Effector CD4-positive, alpha-beta T cell (primary cell): ENCODE measurements at places on chromosomes 3 and 15.

DNA sequence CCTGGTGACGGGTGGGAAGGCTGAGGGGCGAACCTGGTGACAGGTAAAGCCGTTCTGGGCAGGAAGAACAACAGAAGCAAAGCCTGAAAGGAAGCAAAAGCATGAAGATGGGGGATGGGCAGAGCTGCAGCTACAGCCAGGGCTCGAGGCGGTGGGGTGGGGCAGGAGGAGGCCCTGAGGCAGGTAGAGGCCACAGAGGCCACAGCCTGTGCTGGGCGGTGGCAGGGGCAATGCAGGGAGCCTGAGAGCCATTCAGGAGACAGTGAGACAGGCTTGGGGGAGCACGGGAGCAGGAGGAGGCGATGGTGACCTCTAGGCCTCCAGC is 8.2 kb downstream of the PCSK6 start:
- DNase-seq: no peak

DNA sequence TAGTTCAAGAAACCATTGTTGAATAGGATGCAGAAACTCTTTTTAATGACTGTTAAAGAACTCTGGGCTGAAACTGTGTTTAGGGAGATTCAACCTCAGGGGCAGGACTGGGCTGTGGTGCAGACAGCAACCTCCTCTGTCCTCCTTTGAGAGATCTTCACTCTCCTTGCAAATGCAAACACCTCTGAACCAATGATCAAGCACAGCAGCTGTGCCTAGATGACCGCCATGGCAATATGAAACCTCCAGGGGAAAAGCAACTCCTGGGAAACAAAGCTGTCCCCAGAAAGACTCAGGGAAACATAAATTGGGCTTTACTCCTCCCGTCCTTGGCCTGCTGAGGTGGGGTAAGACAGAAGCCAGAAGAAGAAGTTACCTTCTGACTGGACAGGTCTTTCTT is 52.6 kb downstream of the TBC1D2B start:
- no peak for DNase-seq

- no peak for DNase-seq
Measured at GRCh38 chr3:172140499-172141391, 101.4 kb downstream of the FNDC3B start.

GRCh38 chr15:48084759-48085590 is 35.8 kb upstream of the SLC24A5 start:
- no peak for DNase-seq

- DNase-seq: no peak
Measured at GRCh38 chr3:177752831-177753230, 555.5 kb upstream of the TBL1XR1 start.

- DNase-seq: no peak
Measured at GRCh38 chr15:27481768-27482167, 510.8 kb downstream of the GABRG3 start.

GRCh38 chr15:70034141-70034540 is 63.6 kb downstream of the TLE3 start:
- no peak for DNase-seq

GRCh38 chr3:69806735-69807438 is 67.6 kb downstream of the MITF start:
- no peak for DNase-seq

DNA sequence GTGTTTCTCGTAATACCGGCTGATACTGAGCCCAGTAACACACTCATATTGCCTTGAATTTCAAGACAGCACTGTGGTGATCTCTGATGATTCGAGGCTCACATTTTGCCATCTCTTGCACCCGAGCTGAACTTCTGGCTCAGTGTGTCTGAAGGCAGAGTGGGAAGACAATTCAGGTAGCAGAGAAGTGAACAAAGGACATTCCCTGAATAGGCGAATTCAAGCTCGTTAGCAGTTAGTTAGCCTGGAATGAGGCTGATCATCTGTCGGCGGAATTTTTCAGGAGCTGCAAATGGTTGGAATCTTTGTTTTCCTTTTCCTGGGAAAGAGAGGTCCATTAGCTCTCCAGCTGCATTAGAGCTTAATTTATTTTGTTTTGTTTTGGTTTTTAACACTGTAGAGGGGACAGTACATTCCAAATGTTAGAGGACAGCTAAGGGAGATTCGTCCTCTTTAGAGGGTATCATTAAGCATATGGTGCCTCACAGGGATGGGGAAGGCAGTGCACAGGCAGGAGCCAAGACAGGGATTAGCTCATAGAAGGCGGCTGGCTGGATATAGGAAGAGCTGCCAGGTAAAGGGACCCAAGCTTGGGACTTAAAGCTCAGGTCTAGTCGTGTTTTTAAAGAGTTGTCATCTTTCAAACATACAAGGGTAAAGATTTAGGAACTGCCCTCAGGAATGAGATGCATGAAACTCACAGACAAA is 119.7 kb upstream of the DLG1 start:
- no peak for DNase-seq

GRCh38 chr3:105246536-105246935 is 120.2 kb upstream of the ALCAM start:
- no peak for DNase-seq

GRCh38 chr15:68582236-68582635 is 3.4 kb downstream of the CORO2B start:
- no peak for DNase-seq

GRCh38 chr3:21466476-21466875 is 284.5 kb downstream of the ZNF385D start:
- DNase-seq: no peak

GRCh38 chr15:87976552-87976951 is 280.0 kb downstream of the NTRK3 start:
- DNase-seq: no peak

- DNase-seq: no peak
Measured at GRCh38 chr3:112794622-112795172, 52.0 kb downstream of the CD200R1L start.

- DNase-seq: peak; percentile 14
Measured at GRCh38 chr15:90062023-90062442, 40.2 kb downstream of the IDH2 start.

DNA sequence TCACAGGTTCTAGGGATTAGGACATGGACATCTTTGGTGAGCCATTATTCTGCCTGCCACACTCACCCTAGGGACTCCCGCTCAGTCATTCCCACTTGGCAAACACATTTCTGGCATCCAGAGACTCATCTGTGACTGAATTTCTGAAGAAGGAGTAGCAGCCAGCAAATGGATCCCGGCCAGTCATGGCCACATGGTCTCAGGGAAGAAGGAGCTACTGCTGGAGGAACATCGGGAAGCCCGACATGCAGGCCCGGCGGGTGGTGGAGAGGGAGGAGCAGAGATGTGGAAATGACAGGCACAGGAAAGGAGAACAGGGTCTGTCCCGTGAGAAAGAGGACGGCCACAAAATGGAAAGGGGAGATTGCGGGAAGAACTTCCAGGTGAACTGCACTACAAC is 65.4 kb downstream of the SEMA5B start:
- DNase-seq: no peak

DNA sequence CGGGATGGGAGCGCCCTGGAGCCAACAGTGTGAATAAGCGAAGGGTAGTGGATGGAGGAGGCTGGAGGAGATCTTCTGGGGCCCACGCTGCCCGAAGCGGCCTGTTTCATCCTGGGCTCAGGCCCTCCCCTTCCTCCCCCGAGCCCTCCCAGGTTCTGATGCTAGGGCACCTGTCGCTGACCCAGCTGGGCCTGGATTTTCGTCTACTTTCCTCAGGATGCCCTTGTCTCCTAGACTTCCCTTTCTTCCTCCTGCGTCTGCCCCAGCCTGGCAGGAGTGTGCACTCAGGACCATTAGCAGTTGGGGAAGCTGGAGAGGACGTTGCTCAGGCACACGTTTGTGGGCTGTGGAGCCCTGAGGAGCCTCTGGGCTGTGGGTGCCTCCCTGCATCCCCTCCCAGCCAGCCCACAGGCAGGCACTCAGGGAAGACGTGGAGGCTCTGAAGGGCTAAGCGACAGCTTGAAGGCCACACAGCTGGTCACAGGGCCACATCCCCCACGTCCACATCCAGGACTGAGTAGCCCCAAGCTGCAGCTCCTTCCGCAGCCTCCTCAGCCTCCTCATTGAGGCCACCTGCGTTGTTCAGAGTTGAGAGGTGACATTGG is 23.9 kb upstream of the PIGZ start:
- no peak for DNase-seq

GRCh38 chr15:40926659-40927494 is 2.3 kb upstream of the DLL4 start:
- DNase-seq: no peak

- no peak for DNase-seq
Measured at GRCh38 chr3:138949002-138949418, 2.0 kb downstream of the FOXL2NB start.

DNA sequence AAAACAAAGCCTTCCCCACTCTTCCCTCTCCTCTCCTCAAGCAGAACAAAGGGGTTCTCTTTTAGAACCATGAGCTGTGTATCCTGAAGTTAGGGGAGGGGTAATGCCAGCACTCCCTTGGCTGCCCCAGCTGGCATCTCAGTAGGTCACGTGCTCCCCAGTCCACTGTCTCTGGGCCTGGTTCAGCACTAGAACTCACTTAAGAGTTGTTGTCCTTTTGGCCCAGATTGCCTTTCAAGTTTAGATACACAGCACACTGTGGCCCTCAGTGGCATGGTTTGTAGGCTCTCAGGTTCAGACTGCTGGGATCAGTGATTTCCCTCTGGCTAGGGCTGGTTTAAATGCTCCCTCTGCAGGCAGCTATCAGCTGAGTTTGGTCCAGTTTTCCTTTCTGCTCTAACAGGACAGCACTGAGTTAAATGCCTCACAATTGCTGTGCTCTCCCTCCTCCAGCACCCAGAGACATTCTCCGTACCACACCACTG is 188.4 kb upstream of the ST8SIA2 start:
- no peak for DNase-seq
